Left renal pelvis (tissue), 4 donors: ENCODE measurements at places on chromosomes 12 and 14.

- no peak for DNase-seq
Observed at GRCh38 chr14:99678198-99678597, 5.9 kb upstream of the CYP46A1 start.

DNA sequence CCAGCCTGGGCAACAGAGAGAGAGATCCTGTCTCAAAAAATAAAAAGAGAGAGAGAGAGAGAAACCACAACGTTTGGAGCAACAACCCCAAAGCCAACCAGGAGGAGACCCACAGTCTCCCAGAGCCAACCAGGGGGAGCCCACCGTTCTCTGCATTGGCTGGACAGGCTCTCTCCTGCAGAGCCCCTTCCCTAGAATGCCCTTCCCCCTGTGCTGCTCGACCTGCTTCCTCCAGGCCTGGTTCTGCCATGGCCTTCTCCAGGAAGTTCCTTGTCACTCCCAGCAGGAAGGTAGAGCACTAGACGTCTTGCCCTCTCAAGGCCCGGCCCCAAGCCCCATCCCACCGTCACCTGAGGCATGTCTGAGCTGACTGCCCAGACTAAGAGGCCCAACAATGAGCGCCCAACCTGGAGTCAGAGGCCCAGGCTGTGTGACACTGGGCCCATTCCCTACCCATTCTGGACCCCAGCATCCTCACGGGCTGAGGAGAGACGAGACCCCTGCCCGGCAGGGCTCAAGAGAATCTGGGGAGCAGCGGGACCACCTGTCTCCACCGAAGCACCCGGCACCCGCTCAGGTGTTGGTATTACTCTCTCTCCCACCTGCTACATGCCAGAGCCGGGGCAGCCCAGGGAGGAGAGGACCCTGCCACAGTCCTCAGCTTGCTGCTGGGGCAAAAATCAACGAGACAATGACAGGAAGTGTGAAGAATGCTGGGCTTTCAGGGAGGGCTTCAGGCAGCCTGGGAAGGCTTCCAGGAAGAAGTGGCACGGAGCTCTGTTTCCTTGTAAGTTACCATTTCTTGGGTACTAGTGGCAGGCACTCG, 61.2 kb downstream of the DIO3 start:
- no peak for DNase-seq

DNA sequence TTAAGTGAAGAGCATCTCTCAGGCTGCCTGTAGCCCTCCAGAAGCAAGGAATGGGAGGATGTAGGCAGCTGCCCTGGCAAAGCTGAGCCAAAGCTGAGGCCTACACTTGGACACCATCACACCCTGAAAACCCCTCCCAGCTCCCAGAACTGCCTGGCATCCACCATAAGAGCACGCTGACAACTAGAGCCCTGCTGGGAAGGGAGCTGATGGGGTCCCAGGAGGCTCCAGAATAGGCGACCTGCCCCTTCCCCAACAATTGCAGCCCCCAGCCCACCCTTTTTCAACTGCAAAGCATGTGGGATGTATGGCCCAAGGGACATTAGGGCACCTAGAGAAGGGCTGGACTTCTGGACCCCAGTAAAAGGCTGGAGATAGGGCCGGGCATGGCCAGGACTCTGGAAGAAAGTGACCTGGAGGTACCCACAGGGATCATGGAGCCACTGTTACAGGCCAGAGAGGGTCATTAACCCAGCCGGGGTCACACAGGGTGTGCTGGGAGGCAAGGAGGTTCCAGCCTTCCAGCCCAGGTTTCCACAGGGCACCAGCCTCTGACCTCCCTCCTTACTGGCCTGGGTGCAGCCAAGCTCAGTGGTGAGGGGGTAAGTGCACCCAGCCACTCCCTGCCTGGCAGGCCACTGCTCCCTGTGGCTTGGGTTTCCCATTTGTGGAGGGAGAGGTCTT, 27.8 kb downstream of the FAM222A start:
- no peak for DNase-seq

- DNase-seq = no peak
Observed at GRCh38 chr14:104169699-104170479, 31.5 kb downstream of the KIF26A start.

- peak; percentile 57 for DNase-seq
Observed at GRCh38 chr12:95998611-95999286, 2.6 kb upstream of the HAL start.

DNA sequence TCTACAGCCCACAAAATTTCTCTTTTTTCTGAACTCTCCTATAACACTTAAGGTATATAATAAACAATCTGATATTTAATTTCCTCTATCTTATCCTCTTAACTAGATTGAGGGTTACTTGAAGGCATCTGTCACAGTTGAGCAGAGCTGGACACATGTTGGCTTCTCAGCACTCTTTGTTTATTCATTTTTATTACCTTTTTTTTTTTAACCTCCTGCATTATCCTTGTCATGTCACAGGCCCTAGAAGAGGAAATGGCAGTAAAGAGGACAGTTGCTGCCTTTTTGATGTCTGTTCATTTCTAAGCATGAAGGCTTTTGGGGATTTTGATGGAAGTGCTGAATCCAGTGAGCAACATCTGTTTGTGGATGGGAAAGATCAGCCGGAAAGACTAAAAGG, 32.5 kb upstream of the EVL start:
- no peak for DNase-seq

DNA sequence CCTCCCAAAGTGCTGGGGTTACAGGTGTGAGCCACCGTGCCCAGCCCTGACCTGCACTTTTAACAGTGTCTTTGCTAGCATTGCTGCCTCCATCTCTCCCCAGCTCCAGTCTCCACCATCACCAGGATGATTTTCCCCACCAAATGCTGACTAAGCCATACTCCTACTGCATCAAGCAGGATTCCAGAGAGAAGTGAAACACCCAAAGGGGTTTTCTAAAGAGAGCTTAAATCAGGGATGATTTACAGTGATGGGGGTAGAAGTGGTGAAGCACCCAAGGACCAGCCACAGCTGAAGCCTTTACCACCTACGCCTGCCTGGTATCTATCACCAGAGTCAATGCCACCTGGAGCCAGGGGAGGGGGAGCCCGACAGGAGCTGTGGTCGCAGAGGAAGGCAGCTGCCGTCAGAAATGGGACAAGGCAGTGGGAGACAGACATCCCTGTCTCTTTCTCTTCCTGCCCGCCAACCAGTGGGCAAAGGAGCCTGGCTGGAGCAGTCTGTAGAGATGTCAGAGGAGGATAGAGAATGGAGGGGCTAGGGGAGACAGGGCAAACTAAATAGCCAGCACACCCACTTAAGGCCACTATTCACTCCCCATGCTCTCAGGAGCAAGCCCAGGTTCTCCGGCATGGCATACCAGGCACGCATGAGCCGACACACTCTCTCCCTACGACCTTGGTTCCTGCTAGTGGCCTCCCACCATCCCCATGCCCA, 22.4 kb upstream of the CD9 start:
- no peak for DNase-seq

DNA sequence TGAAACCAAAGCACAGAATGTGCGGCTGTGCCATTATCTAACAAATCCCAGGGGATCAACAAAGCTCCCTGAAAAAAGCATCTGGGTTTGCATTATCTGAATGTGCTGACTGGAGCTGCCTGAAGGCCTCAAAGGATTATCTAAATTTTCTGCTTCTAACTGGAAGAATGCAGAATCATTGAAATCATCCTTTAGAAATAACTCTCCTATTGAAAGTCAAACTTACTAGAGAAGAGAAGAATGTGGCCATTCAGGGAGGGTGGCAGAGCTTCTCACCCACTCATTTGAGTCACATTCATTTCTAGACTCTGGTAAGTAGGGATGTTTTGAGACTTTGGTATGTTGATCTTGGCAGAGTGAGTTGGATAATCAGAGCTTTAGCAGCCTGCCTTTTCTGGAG, 220.6 kb upstream of the RGS6 start:
- DNase-seq = no peak
